AG08396 (cell line): ENCODE measurements at places on chromosomes 4 and X.

GRCh38 chr4:87029356-87029755 lies 94.5 kb downstream of the AFF1 start:
- DNase-seq, result no peak

- DNase-seq, result no peak
Measured at GRCh38 chr4:161359491-161359890, 804.3 kb downstream of the FSTL5 start.

- DNase-seq, result no peak
Measured at GRCh38 chr4:154566639-154567204, 3.9 kb downstream of the FGB start.

GRCh38 chr4:36304138-36304681 lies 22.8 kb downstream of the DTHD1 start:
- no peak for DNase-seq

- peak; percentile 38 for DNase-seq
Measured at GRCh38 chr4:182144626-182145333, 98.4 kb upstream of the TENM3 start.

- peak; percentile 36 for DNase-seq
Measured at GRCh38 chrX:102652031-102652688, 877 bp downstream of the GPRASP1 start.

- peak; percentile 20 for DNase-seq
Measured at GRCh38 chr4:105894660-105895582, at the start of gene NPNT. TSS of gene NPNT (plus strand) at chr4:105895471. CDS start at chr4:105895653, 182 bp downstream.

GRCh38 chr4:118173126-118173525 lies 138.8 kb downstream of the NDST3 start:
- DNase-seq, result no peak

DNA sequence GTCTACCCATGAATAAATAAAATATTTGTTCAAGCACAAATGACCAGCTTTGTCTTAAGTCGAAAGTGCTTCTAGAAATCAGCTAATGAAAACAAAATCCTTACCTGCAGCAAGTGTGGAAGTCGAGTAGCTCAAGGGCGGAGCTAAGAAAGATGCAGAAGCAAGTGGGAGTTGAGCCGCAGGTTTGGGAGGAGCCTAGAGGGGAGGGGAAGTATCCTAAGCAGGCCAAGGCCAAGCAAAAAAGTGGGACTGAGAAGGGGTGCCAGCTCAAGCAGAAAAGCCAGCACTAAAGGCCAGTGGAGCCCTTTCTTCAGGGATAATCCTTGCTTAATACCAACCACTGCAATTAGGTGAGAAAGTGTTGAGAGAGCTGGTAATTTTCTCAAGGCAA lies 60.8 kb downstream of the DLG3 start:
- DNase-seq, result no peak

GRCh38 chr4:3330707-3331106 lies 37.9 kb downstream of the RGS12 start:
- no peak for DNase-seq

DNA sequence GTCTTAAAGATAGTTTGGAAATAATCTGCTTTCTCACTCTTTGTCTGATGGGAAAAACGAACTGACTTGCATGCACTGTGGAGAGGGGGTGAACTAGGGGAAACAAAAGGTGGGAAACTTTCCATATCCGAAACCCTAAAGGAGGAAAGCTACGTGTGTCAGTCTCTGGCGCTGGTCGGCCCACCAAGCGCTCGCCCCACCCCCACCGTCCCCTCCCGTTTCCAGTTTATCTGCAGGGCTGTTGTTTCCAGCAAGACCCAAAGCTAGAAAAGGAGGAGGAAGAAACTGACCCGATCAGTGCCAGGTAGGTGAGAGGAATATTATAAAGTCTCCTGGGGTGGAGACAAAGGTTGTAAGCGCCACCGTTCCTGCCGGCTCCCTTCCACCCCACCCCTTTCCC lies 552 bp downstream of the TCEAL9 start:
- DNase-seq, result no peak

- no peak for DNase-seq
Measured at GRCh38 chrX:46754586-46755061, 4.3 kb downstream of the SLC9A7 start.

DNA sequence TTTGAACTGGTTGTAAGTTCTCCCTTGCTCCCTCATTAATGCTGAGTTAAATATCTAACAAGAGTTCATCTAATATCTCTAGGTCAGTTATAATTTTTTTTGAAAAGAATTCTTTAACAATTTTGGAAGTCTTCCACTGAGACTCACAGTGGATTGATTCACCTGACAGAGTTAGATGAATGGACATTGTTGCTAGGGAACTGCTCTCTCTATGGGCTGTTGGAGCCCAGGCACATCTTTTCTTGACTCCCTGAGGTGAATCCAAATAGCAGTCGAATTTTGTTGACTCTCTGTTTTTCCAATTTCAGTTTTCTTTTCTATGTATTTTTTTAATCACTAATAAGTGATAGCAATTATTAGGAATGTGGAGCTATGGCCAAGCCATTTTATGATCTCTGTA lies 996.1 kb upstream of the PABPC4L start:
- DNase-seq, result no peak

GRCh38 chr4:72283357-72283756 lies 251.6 kb downstream of the NPFFR2 start:
- no peak for DNase-seq

GRCh38 chrX:323721-324628 lies 5.4 kb upstream of the GTPBP6 start:
- no peak for DNase-seq

DNA sequence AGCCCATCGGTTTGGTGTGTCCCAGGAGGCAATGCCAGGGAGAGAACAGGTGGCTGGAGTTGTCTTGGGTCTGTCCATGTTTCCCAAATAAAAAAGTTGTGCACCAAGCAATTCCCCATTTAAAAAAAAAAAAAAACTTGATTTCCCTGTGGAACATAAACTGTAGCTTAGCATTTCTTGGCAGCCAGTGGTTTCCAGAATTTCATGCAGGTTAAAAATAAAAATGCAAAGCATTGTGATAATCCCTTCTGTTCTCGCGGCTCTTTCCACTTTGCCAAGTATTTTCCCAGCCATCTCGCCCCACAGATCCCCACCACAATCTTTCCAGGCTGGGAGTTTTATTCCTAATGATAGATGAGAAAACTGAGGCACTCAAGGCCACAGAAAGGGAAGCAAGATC lies 51.4 kb upstream of the MSX1 start:
- no peak for DNase-seq

DNA sequence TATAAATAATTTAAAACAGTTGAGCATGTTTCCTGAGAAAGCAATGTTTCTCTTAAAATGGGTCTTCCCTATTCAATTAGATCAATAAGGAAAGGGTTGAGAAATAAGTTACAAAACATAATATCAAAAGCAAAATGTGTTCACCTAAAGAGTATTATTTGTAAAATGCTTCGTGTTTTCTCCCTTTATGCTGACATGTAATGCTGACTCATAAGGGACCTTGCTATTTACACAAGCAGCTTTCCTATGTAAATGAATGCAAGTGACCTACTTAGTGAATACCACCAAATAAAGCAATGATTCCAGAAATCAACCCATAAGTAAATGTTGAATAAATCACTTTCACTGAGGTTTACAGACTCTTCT lies 91.5 kb downstream of the ELOVL6 start:
- DNase-seq, result peak; percentile 13

GRCh38 chrX:130756233-130756632 lies 146.8 kb downstream of the ENOX2 start:
- no peak for DNase-seq

- no peak for DNase-seq
Measured at GRCh38 chr4:24169956-24170355, 280.1 kb upstream of the PPARGC1A start.

DNA sequence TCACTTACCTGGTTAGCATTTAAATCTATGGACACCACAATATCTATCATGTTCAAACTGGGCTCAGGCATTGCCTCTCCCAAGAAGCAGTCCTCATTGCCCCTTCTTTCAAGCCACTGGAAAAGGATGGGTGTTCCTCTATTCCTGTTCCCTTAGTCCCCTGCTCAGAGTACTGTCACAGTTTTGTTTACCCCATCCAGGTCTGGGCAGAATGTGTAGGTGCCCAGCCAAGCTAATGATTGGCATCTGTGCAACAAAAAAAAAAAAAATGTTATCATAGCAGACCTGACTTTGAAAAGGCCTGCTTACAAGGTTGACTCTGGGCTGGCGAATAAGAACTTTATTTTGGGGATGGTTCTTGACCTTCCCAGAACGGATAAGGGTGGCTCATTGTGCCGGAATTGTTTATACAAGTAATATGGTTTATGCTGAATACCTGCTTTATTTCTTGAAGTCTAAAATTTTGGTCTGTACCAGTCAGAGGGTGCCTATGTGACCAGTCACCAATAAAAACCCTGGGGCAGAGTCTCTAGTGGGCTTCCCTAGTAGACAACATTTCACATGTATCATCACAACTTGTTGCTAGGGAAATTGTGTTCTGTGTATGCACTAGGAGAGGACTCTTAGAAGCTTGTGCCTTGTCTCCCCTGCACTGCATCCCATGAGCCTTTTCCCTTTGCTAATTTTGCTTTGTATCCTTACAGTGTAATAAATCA lies 47.9 kb downstream of the JADE3 start:
- DNase-seq, result no peak

- no peak for DNase-seq
Measured at GRCh38 chr4:111681751-111682150, 463.5 kb upstream of the FAM241A start.
